ENCODE measurements at places on chromosomes 4 and X. TPM values are rescaled to one million over a fixed set of nuclear protein-coding genes. Genes with fewer than 3 reads are reported as not detected.

Gene PFKFB1
- total RNA-seq, result 0.45 TPM

Gene TRIM60
- total RNA-seq, result not detected

Gene CCNA2
- 17.1 TPM for total RNA-seq

Gene PARM1
- 63.6 TPM for total RNA-seq

Gene SYNPO2
- 8.8 TPM for total RNA-seq
